NCI-H1105 (cell line): ENCODE measurements at places on chromosomes 12 and 14.

DNA sequence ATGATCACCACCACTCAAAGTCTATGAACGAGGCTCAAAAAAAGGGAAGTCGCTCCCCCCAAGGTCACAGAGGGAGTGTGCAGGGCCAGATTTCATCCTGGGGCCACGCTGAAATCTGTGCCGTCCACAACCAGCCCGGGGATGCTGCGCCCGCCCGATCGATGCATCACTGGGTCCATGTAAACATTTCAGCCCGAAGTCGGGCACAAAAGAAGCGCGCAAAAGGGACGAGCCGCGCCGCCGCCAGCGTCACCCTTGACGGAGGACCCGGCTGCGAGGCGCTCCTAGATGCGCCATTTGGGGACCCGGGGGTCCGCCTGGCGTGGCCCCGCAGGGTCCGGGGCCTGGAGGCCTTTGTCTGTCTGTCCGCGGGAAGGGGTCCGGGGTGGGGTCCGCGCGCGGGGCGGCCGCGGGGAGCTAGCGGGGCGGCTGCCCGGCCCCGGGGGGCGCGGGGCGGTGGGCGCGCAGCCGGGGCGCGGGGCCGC, 503 bp downstream of the FBXO21 start:
- DNase-seq: no peak

- DNase-seq: no peak
These were observed 13.9 kb upstream of the MYL2 start for GRCh38 chr12:110934093-110934852.

DNA sequence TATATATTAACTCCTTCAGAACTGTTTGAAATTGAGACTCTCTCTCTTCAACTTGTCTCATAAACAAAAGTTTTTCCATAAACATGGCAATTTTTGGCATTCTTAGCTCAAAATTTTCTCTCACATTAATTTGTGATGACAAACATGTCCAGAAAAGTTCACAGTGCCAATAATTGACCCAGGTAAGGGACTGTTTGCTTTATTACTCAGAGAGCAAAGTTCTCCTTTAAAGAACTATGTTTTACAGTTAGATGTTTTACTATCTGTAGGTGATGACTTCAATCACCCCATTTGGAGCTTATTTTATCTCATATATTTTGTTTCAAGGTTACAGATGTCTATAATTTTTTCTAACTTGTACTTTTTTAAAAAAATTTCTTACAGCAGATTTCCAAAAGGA, 855.6 kb downstream of the SLC16A7 start:
- no peak for DNase-seq

DNA sequence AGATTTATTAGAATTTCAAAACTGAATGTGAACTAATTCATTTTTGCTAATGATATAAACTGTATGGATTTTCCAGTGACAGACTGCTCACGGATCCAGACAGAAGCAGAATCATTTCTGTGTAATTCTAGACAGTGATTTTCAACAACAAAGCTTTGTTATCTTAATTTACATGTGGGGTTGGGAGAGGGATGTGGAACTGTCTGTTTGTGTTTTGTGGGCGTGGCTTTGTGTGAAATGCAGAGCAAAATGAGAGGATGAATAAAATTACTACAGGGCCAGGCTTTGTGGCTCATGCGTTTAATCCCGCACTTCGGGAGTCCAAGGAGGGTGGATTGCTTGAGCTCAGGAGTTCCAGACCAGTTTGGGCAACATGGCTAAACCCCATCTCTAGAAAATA, 834.7 kb downstream of the GALC start:
- DNase-seq: no peak

GRCh38 chr14:21048638-21049037, 6.5 kb downstream of the RNASE7 start:
- no peak for DNase-seq

GRCh38 chr14:25394791-25395391, 344.9 kb upstream of the STXBP6 start:
- DNase-seq: no peak

GRCh38 chr12:57632073-57632957, 686 bp downstream of the B4GALNT1 start:
- DNase-seq: no peak
